ENCODE measurements at places on chromosomes 1 and 21.
A peak's percentile ranks its signal among the peaks of the same experiment; 100 is the strongest.

DNA sequence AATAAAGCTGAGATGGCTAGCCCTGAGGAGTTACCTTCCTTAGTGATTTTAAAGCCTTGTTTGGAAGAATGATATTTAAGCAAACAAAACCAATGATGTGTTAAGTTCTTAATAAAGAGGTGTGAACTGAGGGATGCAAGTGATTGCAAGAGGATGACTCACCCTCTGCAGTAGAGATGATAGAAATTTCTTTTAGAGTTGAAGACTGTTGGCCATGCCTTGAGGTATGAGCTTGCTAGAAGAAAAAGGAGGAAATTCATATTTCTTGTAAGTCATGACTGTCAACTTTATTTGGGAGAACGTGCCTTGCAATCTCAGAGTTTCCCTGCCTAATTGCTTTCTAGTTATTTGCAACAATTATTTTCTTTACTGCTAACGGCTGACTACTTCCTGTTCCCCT lies 94.7 kb downstream of the PLA2G4A start:
- DNase-seq = no peak

DNA sequence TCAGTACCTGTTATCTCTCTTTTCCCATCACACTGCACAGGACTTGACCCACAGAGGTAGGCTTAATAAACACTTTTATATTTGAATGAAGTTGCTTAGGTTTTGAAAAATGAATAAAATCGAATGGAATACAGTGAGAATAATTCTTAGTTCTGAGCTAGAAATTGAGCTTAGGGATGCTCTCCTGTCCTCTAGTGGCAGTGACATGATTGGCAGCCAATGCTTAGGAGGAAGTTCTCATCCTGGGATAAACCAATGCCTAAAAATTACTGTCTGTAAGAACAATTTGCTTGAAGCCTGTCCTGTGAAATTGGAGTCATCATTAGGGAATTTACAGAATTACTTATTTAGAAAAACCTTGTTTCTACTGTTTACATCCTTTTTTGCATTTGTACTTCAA lies 21.3 kb upstream of the CYP4X1 start:
- DNase-seq = no peak

GRCh38 chr1:17538428-17539117 lies 925 bp upstream of the ARHGEF10L start:
- DNase-seq = peak; percentile 3

GRCh38 chr1:80918380-80918779 lies 882.4 kb upstream of the ADGRL2 start:
- DNase-seq = no peak

DNA sequence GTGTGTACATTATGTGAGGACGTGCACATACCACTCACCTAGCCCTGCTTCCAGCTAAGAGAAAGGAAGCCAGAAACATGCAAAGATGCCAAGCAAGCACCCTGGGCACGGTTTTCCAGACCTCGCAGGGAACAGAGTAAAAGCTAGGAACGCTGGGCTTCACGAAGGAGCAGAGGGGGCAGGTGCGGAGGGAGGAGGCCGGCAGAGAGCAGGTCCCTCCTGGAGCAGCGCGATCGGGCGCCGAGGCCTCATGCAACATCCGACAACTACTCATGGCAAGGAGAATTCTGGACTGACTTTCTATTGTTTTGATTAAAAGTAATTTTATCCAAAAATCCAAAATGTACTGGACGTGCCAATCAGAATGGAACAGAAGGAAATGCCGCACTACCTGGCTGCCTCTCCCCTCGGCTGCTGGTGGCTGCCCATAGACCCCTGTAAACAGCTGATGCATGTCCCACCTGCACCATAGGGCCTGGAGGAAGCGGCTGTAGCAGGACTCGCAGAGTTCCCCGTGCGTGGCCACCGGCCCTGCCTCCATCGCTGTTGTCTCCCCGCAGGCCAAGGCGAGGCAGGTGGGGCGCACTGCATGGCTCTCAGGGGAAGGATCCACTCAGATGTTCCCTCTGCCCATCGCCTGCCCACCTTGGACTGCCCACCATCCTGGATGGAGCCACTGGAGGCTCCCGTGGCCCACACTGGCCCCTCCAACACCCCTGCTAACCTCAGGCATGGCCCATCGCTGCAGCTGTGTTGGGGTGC lies 93.5 kb downstream of the WDR4 start:
- DNase-seq = no peak

- DNase-seq = no peak
These were observed 6.2 kb upstream of the ERO1B start for GRCh38 chr1:236287757-236288619.

DNA sequence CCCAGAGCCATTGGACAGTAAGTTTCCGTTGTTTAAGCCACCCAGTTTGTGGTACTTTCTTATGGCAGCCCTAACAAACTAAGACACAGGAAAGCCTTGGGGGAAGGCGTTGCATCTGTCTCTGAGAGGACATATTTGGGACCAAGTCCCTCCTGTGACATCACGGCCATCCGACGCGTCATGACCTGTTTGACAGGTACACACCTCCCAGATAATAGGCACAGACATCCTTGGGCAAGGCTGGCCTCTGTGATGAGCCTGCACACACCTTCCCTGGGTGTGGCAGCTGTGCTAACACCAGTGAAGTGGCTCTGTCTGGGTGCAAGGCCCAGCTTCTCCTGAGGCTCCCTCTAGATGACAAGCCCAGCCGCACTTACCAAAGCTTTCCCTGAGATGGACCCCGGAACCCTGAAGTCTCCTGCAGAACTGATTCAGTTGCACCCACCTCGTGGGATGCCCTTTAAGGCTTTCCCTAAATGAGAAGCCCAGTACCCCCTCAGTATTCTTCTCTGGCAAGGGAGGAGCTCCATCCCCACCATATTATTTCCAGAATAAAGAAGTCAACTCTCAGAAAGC lies 136.5 kb downstream of the ZSCAN20 start:
- DNase-seq = no peak

DNA sequence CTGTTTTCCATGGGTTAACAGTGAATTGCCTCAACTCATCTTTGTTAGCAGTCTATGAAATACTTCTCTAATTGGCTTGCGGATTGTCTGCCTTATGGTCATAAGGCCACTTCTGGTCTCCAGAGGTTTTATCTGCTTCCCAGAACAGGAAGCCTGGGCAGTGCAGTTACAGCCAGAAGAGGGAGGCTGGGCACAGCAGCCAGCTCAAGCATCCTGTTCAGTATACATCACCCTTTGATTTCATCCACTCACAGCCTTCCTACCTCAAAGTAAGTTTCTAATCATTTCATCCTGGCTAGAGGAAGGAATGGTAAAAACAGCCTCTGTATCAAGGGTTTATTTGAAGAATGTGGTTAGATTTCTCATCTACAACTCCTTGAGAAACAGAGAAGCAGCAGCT lies 311.5 kb upstream of the DEPDC1 start:
- no peak for DNase-seq

GRCh38 chr21:42478504-42478903 lies 17.5 kb downstream of the RSPH1 start:
- DNase-seq = no peak

DNA sequence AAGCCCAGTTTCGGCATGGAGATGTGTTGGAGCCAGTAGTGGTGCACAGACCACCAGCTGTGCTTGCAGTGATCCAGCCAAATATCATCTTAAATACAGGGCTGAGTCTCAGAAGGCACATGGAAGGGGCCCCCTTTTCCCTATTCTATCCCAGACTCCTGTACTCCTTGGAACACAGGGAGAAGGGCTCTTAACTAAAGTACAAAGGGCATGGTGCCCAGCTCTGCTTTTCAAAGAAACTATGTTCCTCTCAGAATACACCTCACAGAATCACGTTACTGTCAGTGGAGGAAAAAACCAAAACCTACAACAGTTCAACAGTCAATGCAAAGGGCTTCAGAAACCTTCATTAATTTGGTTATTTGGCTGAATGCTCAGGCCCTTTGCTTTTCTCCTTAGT lies 180.6 kb upstream of the C1orf105 start:
- DNase-seq = no peak

DNA sequence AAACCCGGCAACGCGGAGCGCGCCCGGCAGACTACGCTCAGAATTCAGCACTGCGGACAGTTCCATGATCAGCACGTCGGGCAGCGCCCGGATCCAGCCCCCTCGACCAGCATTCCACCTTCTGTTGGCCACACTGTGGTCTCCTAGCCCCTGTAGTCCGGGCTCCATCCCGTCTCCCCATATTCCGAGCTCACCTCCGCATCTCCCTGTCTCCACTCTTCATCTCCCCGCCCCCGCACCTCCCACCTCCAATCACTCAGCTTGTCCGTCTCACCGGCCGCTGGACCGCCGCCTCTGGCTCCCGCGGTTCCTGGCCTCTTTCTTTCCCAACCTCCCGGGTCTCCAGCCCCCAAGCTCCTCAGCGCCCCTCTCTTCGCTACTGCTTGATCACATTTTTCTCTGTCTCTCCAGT lies 500 bp downstream of the EPHA10 start:
- no peak for DNase-seq

- no peak for DNase-seq
These were observed 1126.9 kb downstream of the KCNT2 start for GRCh38 chr1:195481293-195481692.
